Activated CD4-positive, alpha-beta T cell treated with anti-CD3 and anti-CD28 coated beads, Interleukin-10, Interleukin-2, amounts not matched to agents 100 ng/mL and 50 ng/mL, durations not matched to agents 16 hours and 8 hours (primary cell): ENCODE measurements at places on chromosomes 11 and 22.

DNA sequence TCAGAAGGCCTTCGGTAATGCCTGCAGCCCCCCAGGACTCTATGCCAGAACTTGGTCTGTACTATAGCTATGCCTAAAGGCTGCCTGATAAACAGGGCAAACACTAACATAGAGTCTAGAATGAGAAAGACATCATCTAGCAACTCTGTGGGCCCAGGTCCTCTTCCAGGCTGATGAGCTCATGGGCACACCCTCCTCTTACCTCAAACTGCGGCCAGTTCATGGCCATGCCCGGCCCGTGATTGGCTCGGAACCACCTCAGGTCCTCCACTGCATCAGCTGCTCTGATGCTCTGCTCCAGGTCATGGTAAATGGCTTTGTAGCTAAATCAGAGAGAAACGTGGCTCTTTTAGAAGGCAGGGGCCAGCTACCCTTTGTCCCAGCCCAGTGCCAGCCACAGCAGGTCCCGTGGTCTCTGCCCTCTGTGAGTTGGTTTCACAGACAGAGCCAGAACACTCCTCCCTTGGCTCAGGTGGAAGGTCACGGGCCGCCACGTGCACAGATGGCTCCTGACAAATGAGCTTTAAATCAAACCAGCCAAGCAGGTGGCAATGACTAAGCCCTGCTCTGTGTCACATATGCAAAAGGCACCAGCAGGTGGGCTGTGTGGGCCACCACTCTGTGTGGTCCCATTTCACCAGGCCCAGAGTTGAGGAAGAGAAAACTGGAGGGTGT is 25.0 kb upstream of the ARFGAP3 start:
- DNase-seq: no peak

DNA sequence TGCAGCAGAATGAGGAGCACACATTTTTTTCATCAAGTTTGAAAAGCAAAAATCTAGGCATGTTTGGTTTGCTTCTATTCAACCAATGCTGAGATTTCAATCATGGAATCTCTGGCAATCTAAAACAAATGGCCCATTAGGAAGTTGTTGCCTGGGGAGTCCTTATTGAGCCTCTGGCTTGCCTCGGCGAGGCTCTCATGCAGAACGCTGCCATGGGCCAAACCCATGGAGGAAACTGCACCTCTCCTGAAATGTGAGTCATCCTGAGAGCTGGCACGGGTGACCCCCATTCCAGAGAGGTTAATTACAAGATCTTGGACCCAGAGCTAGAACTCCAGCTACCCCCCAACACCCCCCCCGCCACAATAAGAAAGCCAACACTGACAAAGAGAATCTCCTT is 80.7 kb downstream of the MN1 start:
- DNase-seq: no peak

DNA sequence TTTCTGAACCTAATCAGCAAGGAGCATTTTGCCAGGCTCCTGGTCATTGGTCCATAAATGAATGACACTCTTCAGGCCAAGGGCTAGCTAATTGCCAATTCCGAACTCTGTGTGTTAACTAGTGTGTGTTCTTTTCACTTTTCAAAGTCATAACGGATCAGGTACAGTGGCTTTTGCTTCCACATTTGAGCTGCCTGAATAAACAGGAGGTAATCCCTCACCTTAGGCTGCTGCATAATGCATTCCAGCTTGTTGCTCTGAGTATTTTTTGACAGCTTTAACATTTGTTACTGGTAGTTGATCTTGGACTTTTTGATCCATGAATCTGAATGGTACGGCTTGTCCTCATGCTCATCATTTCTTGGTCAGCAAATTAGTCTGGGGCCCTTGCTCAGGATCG is 485.1 kb downstream of the CNTN5 start:
- DNase-seq: no peak

- DNase-seq: no peak
Observed at GRCh38 chr22:21652547-21653545, 10.7 kb downstream of the SDF2L1 start.

- no peak for DNase-seq
Observed at GRCh38 chr11:102729849-102730815, 5.4 kb upstream of the MMP8 start.

GRCh38 chr11:121722431-121723245 is 269.9 kb upstream of the SORL1-AS1 start:
- DNase-seq: no peak

DNA sequence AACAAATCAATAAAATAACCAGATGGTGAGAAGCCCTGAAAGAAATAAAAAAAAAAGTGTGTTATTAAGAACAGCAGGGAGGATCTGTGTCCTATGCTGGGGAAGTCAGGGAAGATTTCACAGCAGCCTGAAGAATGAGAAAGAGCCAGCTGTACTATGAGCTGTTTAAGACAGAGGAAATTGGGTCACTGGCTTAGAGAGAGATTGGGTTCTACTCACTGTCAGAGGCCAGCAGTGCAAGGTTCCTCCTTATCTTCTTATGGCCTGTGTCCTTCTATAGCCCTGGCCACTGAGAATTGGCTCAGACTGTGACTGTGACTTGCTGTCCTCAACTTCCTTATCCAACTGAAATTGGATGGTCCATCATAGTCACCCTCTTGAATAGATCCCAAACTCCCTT is 54.8 kb upstream of the FDX1 start:
- no peak for DNase-seq

GRCh38 chr11:45333001-45333971 is 47.1 kb upstream of the SYT13 start:
- DNase-seq: no peak

- peak; percentile 39 for DNase-seq
Observed at GRCh38 chr11:36672815-36673450, 74.9 kb upstream of the RAG2 start.

- no peak for DNase-seq
Observed at GRCh38 chr22:49022816-49023160, 804.9 kb downstream of the BRD1 start.

DNA sequence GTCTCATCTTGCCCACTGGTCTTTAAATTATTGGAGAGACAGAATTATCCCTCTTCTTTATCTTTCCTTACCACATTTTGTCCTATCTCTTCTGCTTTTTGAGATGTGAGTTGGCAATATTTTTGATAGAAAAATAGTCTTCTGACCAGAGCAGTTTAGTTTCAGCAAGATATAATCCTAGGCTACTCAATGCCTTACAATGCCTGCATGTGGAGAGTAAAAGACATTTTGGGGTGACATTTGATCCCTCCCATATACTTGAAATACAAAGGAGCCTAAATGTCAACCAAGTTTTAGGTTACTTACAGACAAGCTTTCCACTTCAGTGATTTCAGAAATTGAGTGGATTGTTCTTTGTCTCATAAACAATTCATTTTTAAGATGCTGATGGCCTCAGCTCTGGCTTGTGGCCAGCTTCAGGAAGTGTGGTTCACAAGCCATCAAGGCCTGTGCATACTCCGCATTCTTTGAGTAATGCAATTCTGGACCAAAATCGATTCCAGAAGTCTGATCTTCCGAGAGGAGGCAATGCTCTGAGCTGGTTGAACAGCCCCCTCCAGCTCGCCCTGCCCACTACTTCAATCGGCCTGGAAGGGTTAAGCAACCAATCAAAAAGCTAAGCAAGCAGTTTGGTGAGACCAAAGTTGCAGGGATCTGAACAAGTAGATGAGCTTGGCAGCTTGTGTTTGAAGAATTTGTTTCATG is 274.4 kb downstream of the BLID start:
- no peak for DNase-seq

GRCh38 chr22:27490080-27490479 is 311.5 kb downstream of the MN1 start:
- DNase-seq: no peak
